HepG2 (cell line): ENCODE measurements at places on chromosomes 3 and 15. TPM values are rescaled to one million over a fixed set of nuclear protein-coding genes. Genes with fewer than 3 reads are reported as not detected.

Gene NCBP2
- 58.7 and 69.2 TPM in 2 replicates for total RNA-seq

Gene FETUB
- total RNA-seq: 1.3 and 2.1 TPM in 2 replicates

Gene ATP10A
- 0.36 and 0.58 TPM in 2 replicates for total RNA-seq

Gene GASK1A
- total RNA-seq: not detected in 2 replicates

Gene SLC22A14
- not detected in 2 replicates for total RNA-seq

Gene LTK
- total RNA-seq: not detected in 2 replicates

Gene SRGAP3
- 1.2 and 1.6 TPM in 2 replicates for total RNA-seq

Gene TMIE
- total RNA-seq: not detected in 2 replicates

Gene NPAP1
- not detected in 2 replicates for total RNA-seq

- no peak for DNase-seq
Observed at GRCh38 chr3:36461597-36461996, 81.3 kb downstream of the STAC start.

GRCh38 chr3:15071699-15072098 lies 6.6 kb upstream of the MRPS25 start:
- no peak for DNase-seq

GRCh38 chr15:45456212-45457106 lies 66.1 kb downstream of the SLC30A4 start:
- DNase-seq: peak; percentile 65

DNA sequence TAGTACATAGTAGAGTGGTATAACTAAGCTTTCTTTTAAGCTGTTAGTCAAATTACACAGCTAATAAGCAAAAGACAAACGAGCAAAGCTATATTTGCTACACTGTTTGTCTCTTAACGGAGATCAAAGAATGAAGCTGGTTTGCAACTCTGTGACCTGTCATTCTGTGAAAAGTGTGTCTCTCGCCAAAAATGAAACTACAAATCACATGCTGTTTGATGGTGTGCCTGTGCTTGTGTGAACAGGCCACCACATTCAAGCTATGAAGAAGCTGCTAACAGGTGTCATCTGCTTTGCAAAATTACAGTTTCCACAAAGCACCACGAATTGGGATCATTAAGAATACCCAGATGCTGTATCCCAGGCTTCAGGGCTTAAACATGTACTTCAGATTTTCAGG lies 667.8 kb upstream of the NAALADL2 start:
- no peak for DNase-seq

DNA sequence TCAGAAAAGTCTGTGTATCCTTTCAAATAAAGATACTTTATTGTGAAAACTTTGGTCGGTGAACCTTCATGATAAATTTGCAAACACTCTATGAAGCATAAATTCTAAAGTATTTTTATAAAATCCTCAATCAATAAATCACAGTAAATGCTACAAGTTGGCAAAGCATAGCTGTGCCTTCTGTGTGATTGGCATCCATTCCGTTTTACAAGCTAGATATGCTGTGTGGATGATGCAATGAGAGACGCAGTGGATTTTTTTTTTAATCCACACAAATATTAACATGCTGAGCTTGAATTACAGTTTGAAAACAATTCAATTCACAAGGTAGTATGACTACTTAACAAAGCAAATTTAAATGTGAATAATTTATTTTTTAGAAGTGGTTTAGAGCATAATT lies 937.2 kb downstream of the ZPLD1 start:
- no peak for DNase-seq

DNA sequence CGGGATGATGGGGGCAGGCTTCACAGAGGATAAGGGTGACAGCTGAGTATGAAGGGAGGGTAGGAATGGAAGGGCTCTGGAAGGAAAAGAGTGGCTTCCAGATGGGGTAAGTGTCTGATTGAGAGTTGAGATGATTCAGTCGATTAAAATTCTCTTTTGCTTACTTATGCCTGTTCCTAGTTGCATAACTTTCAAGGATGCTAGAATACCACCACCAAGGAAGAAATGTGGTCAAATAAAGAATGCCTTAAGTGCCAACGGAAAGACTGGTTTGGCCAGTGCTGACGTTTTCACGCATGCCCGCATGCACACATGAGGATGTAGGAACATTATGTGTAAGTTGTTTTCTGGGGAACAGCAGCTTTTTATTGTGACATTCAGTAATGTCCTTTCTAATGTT lies 263.4 kb upstream of the WNT5A start:
- no peak for DNase-seq

DNA sequence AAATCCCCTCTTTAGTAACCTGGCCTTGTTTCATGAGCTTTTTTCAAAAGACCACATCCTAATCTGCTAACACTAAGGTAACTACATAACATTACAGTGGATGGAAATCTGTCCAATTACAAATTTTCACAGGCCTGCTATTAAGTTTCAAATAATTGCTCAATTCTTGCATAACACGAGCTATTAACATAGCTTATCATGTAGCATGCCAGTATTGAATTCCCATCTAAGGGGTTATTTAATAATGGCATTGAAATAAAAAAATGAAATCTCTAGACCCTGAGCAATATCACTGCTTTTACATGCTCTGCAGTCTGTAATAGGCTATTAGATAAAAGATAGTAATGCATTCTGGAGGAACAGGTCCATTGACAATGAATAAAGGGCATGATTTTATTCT lies 748.3 kb upstream of the NECTIN3 start:
- DNase-seq: no peak

- DNase-seq: no peak
Observed at GRCh38 chr3:97895216-97895615, 73.4 kb downstream of the CRYBG3 start.

DNA sequence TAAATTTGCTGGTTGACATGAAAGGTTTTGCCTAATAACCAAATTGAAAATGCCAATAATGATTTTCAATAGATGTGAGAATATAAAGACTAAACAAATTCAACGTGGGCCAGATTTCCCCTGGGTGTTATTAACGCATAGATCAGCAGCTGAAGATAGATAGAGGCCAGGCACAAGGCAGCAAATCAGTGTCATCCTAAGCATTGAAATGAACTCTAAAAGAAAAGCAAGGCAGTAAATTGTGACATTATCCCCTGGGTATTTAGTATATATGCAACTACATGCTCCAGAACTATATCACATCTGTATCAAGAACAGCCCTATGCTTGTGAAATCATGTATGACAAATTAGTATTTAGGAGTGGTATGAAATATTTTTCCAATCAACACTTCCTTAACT lies 167.1 kb upstream of the EPHA3 start:
- no peak for DNase-seq

GRCh38 chr15:73385205-73385604 lies 16.4 kb upstream of the HCN4 start:
- DNase-seq: no peak

- no peak for DNase-seq
Observed at GRCh38 chr3:114928989-114929640, 218.0 kb downstream of the ZBTB20 start.

- no peak for DNase-seq
Observed at GRCh38 chr3:44093531-44093930, 148.2 kb upstream of the TOPAZ1 start.

DNA sequence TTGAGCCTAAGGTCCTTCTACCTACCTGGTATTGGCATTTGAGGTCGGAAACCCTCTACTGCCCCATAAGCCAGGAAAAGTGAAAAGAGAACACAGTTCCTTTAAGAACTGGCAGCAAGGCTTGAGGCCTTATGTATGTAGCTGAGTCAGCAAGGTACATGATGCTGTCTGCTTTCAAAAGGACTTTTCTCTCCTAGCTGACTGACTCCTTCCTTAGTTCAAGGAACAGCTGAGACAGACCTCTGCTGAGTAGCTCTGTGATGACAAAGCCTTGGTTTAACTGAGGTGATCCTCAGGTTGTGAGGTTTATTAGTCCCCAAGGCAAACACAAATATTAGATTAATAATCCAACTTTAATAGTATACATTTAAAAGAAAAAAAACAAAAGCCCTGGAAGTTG lies 45.8 kb downstream of the ADPGK start:
- DNase-seq: no peak

GRCh38 chr15:66700412-66700801 lies 1.6 kb upstream of the SMAD6 start:
- DNase-seq: no peak

GRCh38 chr15:78265752-78266224 lies 1.4 kb downstream of the DNAJA4 start:
- DNase-seq: no peak

GRCh38 chr3:140349938-140350337 lies 327.9 kb upstream of the TRIM42 start:
- no peak for DNase-seq

DNA sequence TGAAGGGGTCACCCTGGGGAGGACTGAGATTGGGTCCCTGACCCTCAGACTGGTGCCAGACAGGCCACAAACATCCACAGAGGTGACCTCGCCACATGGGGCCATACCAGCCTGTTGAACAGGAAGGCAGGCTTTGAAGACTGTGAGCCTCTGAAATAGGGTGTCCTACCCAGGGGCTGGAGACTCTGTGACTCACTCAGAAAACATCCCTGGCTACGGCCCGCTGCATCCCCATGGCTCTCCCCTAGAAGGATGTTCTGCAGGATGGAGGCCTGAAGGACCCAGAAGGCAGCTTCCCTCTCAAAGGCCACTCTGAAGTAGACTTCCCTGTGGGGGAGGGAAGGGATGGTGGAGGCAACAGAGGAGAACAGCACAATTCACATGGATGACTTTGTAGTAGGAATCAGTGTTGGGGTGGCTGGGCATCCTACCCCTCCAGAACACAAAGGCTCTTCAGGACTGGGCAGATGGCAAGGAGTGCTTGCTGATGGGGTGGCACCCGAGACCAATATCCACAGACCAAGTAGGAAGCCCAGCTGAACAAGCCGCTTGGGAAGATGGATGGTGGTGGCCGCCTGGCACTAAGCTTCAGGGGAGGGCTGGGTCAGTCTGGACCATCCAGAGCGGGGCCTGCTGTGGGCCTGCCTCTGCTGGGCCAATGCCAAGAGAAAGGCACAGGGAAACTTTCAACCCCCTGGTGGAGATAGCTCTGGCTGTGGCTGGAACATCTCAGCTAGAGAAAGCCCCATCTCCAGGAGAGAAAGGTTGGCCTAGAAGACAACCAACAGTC lies 37.6 kb upstream of the DUSP7 start:
- DNase-seq: peak; percentile 13

- DNase-seq: no peak
Observed at GRCh38 chr3:187737006-187737367, 8.3 kb downstream of the BCL6 start.

GRCh38 chr15:29016518-29016917 lies 130.7 kb downstream of the APBA2 start:
- DNase-seq: no peak

DNA sequence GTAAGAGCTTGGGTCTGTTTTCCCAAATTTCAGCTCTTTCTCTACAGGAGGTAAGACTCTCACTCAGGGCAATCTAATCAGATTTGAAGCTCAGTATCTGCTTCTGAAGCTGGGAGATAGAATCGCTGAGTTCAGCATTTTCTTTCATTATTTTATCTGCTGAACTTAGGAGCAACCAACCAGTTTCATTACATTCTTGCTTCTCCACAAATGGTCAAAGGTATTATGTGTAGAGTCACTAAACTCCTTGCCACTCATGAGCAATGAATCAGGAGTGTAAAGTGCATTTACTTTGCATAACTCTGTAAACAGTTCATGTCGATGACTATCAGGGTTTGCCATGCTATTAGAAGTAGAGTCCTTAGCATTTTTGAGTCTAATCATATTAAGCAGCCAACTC lies 249.4 kb downstream of the CHL1 start:
- no peak for DNase-seq

- no peak for DNase-seq
Observed at GRCh38 chr3:105367063-105367405, 325 bp downstream of the ALCAM start.

DNA sequence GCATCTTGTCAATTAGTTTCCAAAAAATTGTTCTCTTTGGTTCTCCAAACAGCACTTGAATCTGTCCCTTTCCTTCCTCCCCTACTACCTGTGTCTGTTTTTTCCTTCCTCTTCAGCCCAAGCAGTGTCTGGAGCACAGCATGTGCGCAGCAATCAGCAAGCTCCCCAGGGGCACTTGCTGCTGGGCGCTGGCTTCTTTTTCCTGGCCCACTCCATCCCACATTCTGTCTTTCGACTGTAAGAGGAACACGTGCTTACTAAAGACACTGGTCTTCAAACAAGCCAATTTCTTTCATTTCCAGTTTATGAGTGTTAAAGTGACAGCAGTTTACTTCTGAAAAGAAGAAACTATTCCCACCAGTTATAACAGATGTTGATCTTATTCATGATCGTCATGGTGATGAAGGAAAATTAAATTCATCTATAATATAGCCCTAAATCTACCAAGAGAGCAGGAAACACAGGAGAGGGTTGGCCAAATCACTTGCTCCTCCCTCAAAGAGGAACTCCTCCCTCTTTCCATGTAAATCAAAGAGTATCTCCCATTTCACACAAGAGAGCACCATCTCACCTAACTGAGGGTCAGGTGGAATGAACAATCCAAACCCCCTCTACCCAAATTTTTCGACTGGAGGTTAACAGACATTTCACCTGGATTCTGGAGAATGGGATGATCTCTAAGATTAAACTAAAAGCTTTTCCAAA lies 115.4 kb downstream of the IGF2BP2 start:
- DNase-seq: no peak

DNA sequence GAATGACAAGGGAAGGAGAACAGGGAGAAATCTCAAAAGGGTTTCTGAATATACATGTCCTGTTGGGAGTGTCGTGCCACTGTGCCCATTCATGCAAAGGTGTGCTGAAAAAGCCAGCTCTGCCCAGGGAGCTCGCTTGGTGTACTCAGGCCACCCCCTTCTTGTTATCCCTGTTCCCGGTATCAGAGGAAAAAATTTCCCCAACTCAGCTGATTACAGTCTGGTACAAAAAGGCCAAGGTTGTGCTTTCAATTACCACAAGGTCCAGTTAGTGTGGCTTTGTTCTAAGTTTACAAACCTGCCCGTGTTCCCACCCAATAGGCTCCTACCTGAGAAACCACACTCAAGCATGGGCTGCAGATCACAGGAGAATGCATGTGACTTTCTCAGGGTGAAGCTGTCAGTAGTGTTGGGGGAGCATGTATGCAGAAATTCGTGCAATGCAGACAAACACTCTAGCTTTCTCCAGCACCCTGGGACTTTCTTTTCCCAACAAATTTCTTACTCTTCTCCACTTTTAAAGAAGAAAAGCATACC lies 648.5 kb downstream of the NR2F2 start:
- DNase-seq: no peak

DNA sequence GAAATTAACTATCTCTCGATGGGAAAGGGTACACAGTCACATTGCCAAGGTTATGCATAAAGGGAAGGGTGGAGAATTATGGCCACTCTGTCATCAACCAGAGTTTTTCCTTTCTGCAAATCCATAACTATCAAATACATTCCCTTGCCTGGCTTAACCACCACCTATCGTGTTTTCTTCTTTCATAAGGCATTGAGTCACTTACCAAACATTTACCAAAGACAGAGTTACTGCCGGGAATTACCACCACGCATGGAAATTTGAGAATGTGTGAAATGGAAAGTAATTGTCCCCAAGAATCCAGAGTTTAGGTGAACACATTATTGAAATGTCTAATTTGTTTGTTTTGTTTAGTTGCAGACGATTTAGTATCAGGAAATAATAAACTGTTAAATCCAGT lies 134.3 kb upstream of the LRRN1 start:
- no peak for DNase-seq

DNA sequence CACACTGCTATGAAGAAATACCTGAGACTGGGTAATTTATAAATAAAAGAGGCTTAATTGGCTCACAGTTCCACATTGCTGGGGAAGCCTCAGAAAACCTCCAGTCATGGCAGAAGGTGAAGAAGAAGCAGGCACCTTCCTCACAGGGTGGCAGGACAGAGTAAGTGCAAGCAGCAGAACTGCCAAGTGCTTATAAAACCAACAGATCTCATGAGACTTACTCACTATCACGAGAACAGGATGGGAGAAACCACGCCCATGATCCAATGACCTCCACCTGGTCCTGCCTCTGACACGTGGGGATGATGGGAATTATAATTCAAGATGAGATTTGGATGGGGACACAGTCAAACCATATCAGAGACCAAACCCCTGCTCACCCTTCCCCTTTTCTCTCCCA lies 75.0 kb downstream of the TRIM69 start:
- peak; percentile 24 for DNase-seq
